Activated CD4-positive, alpha-beta T cell treated with anti-CD3 and anti-CD28 coated beads for 24 hours (primary cell): ENCODE measurements at places on chromosomes 7 and 10.

GRCh38 chr10:103986360-103986759, 19.4 kb downstream of the SLK start:
- no peak for DNase-seq

DNA sequence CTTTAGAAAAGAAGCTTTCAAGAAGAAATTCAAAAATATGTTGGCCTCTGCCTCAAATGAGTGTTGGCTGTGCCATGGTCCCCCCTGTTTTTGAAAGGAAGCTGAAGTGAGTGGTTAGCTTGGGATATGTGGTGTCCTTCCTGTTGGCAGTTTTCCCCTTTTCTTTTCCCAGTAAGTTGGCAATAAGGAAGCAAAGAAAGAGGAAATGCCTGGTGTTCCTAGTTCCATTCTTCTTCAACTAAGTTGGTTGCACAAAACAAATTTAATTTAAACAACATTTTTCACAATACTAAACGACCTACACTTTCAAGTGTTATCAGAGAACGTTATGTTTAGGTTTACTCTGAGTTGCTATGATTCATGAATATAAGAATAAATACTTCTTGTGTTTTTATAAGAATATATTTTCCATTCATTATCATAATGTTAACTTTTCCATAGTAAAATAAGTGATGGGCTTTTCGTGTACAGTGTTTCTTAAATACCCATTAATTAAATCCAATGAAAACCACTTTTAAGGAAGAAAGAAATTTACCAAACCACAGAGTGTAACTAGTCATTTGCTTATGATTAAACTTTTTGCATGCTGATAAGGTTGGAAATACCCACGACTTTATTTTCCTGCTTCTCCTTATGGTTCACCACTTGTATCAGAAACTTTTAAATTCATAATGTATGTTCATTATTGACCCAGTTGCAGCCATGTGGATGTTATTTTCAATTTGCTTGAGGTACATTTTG, 7.7 kb downstream of the HDAC9 start:
- no peak for DNase-seq

DNA sequence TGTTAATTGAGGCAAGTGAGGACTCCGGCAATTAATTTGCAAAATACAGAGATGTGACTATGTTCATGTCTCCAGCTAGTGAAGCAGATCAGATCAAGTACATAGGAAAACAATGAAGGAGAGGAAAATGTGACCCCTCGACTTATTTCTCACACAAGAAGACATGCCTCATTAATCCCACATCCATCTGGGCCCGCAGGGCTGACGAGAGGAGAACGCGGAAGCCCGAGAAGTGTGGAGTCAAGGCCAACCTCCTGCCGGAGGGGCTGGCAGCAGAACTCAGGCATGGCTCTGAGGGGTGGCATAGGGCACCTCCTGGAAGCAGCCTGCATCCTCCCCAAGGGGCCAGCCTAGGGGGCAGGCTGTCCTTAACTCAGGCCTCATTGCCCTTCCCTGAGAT, 54.4 kb downstream of the ZNF503 start:
- DNase-seq: no peak

GRCh38 chr10:14507176-14507575, 176.5 kb upstream of the FRMD4A start:
- no peak for DNase-seq

- no peak for DNase-seq
These were observed 242.1 kb downstream of the CDC14C start for GRCh38 chr7:49166441-49166840.

DNA sequence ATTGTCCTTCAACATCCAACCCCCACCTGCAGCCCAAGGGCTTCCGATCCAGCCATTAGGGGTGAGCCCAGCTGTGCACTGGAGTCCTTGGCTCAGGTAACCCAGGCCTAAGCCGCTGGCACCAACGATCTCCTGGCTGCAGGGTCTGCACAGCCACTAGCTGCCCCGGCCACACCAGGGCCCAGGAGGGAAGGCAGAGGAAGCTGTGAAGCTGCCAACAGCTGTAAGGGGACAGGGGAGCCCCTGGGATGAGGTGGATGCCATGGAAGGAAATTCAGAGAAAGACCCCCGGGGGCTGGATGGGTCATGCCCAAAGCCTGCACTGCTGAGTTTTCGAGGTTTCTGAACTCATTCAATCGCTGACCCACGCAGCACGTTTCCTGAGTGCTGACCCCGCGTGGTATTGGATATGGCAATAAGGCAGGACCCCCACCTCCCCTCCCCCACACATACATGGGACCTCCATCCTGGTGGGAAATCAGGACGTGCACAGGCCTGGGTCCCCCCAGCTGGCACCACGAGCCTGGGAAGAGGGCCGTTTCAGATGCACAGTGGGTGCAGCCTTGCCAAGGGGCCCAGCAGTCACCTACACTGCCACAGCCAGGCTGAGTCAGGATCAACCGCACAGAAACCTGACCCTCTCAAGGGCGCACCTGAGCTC, 170.3 kb downstream of the DIP2C start:
- DNase-seq: no peak
